ENCODE measurements at places on chromosomes 3 and 15. TPM values are rescaled to one million over a fixed set of nuclear protein-coding genes. Genes with fewer than 3 reads are reported as not detected.

GOLGA6B gene
- 0.26 TPM for total RNA-seq

GOLGA6A gene
- total RNA-seq = not detected

CAMKV gene
- 0.37 TPM for total RNA-seq

CHRD gene
- total RNA-seq = 9.1 TPM

SAXO2 gene
- 4.7 TPM for total RNA-seq

CD200R1 gene
- 7.5 TPM for total RNA-seq

PTH1R gene
- 11.5 TPM for total RNA-seq

PRR20G gene
- not detected for total RNA-seq

CORO2B gene
- 4.2 TPM for total RNA-seq
